Stimulated activated CD4-positive, alpha-beta T cell treated with anti-CD3 and anti-CD28 coated beads, Interleukin-15, amount 100 ng/mL, for 24 hours (primary cell): ENCODE measurements at places on chromosomes 6 and 20.
A peak's percentile ranks its signal among the peaks of the same experiment; 100 is the strongest.

GRCh38 chr6:131960371-131961133 lies 9.4 kb upstream of the CCN2 start:
- no peak for DNase-seq

- peak; percentile 34 for DNase-seq
Measured at GRCh38 chr20:10453241-10453640, 18.1 kb downstream of the SLX4IP start.

DNA sequence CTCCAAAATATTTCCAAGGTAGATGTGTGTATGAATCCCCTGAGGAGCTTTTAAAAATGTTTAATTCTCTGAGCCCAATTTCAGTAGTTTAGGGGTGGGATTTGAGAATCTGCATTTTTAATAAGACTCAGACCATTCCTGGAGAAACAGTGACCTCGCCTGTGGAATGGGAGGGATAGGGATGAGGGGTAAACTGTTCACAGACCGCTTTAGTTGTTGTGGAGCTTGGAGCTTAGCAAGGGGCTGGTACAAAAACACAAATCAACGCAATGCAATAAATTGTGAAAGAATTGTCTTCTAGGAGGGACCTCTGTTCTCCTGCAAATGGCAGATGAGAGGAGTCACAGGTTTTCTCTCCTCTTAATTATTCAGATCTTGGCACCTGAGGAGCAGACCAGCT lies 239.3 kb upstream of the SULF2 start:
- no peak for DNase-seq

GRCh38 chr20:43787937-43788336 lies 61.1 kb upstream of the GTSF1L start:
- DNase-seq, result no peak

- DNase-seq, result no peak
Measured at GRCh38 chr6:157635388-157636244, 187.4 kb upstream of the SNX9 start.

GRCh38 chr6:75115481-75115880 lies 90.4 kb downstream of the COL12A1 start:
- no peak for DNase-seq

- no peak for DNase-seq
Measured at GRCh38 chr6:149990212-149990660, 26.5 kb downstream of the ULBP1 start.

DNA sequence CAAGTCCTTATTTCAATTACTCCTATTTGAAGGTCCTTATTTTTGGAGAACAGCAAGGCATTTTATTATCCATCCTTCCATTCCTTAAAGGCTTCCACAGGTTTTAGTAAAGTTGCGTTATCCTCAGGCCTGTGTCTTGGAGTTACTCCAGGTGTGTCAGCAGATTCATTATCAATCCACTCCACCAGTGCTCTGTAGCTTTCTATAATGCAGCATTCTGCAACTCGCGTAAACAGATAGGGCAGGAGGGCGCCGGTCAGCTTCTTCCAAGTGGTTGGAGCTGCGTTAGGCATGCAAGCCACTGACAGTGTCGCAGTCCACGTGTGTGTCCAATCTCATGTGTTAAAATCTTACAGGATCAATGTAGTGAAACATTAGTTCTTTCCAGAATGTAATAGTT lies 75.8 kb downstream of the SYTL3 start:
- DNase-seq, result no peak

DNA sequence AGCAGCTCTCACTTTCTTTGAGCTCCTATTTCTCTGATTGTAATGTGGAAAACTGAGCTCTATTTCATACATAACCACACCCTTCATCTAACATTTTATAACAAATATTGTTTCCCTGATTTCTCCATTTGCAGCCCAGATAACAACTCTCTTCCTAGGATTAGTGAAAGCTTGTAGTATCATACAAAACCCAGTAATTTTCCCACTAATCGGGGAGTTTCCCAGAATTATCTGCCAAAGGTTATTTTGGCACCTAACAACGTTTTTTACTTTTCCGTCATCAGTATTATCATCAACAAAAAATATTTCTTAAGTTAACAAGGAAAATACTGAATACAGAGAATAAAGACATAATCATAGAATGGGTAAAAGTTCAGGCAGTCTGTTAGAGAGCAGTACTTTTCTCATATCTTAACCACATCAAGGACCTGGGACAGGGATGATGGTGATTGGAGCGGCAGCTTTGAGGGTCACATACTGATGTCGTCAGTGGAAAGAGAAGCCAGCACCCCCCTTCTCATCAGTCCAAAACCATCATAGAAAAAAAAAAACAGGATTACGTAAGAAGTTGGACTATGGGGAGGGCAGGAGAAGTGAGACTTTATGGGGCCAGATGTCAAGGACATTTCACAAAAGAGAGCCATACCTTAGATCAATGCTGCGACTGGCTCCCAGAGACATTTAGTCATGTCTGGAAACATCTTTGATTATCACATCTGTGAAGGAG lies 166.1 kb upstream of the TNFAIP3 start:
- no peak for DNase-seq

- DNase-seq, result peak; percentile 11
Measured at GRCh38 chr20:38725148-38725901, 1.0 kb downstream of the SLC32A1 start.

DNA sequence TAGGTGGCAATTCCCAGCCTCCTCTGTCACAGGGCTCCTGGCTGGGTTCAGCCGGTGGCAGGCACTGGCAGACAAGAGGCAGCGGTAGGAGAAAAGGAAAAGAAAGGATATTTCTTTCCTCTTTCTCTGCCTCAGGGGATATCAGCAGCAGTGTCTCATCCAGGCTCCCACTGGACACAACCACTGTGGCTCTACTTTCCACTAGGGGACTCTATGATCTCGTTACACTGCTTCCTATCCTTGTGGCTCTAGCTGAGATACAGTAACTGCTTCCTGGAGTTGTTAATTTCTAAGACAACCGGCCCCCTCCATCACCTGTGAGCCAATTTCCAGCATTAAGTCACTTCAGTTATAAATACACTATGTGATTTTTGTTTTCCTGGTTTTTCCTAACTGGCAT lies 102.0 kb upstream of the LRFN2 start:
- no peak for DNase-seq

DNA sequence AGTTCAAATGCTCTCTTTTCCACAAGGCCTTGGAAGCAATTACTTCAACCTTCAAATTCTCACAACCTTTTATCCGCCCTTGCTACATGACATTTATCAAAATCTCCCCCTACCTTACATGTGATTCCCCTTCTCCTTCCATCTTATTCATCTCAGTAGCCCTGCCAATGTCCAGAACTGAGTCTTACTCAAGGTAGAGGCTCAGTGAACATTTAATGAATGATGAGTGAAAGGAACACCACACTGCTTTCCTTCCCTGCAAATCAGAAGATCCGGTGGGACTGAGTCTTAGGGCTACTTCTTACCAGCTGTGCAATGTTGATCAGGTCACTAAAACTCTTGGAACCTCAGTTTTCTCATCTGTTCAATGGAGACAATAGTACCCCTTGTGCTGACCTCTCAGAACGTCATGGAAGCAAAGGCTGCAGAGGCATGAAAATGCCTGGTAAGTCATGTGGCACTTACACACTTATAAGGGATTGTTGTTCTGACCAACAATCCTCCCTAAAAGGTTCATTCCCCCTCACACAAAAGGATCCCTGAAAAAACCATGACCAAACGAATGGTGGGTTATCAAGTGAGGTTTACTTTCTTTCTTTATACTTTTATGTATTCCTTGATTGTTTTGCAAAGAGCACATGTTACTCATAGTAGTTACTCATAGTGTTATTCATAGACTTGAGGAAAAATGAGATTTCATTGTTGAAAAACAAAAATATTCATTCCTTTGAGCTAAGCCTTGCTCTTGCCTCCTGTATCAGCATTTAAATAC lies 6.5 kb downstream of the MDGA1 start:
- DNase-seq, result no peak

DNA sequence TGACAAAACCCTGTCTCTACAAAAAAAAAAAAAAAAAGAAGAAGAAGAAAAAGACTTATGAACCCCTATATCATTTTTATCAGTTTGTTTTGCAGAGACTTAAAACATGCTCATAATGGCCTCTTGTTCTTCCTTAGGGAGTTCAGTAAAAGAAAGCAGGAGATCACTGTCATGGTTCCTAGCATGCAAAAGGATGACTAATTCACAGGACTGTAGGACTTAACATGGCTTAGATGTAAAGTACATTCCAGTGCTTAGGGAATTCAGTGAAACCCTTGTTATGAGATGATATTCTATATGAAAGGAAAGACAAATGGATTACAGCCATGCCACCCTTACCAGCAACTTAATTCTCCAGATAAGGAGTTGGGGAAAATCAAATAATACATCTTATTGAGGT lies 29.5 kb downstream of the EEF1A1 start:
- no peak for DNase-seq

- DNase-seq, result peak; percentile 14
Measured at GRCh38 chr6:27517928-27518787, 45.3 kb upstream of the ZNF184 start.

DNA sequence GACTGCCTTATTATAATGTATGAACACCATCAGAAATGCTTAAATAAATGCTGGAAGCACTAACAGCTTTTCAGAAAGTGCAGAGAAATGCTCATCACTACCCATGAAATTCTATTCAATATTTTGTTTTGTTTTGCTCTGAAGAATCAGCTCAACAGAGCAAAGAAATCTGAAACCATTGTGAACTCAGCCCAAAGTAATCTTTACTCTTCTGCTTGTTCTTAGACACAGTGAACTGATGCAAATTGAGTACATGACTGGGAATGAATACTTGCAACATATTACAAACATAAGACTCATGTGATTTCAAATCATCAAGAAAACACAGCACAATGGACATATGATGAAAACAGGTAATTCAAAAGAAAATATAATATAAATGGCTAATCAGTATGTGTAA lies 404.6 kb upstream of the OPRM1 start:
- no peak for DNase-seq

- DNase-seq, result peak; percentile 43
Measured at GRCh38 chr6:149964308-149965193, 808 bp downstream of the ULBP1 start.

- DNase-seq, result peak; percentile 76
Measured at GRCh38 chr6:44078827-44079671, 48.2 kb downstream of the MRPL14 start.

GRCh38 chr6:111478749-111479148 lies 4.3 kb downstream of the REV3L start:
- no peak for DNase-seq

- peak; percentile 66 for DNase-seq
Measured at GRCh38 chr6:43668151-43669028, 19.2 kb downstream of the MRPS18A start.

GRCh38 chr6:10014557-10014956 lies 400.3 kb downstream of the TFAP2A start:
- DNase-seq, result no peak

DNA sequence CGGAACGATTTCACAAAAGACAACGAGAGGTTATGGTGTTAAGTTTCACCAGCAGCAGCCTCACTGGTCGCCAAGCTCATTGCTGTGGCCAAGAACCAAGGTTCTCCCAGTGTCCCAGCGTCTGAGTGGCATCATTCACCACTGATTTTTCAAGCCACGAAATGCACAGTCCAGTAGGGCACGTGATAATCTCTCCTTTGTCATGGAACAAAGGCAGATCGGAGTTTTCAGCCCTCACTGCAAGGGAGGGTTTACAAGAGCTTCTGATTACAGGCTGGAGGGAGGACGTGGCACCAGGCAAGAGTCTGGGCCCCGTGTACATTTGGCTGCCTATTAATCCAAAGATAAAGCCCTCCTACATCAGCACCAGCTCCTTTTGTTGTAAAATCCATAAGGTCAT lies 2.0 kb downstream of the CD24 start:
- no peak for DNase-seq

DNA sequence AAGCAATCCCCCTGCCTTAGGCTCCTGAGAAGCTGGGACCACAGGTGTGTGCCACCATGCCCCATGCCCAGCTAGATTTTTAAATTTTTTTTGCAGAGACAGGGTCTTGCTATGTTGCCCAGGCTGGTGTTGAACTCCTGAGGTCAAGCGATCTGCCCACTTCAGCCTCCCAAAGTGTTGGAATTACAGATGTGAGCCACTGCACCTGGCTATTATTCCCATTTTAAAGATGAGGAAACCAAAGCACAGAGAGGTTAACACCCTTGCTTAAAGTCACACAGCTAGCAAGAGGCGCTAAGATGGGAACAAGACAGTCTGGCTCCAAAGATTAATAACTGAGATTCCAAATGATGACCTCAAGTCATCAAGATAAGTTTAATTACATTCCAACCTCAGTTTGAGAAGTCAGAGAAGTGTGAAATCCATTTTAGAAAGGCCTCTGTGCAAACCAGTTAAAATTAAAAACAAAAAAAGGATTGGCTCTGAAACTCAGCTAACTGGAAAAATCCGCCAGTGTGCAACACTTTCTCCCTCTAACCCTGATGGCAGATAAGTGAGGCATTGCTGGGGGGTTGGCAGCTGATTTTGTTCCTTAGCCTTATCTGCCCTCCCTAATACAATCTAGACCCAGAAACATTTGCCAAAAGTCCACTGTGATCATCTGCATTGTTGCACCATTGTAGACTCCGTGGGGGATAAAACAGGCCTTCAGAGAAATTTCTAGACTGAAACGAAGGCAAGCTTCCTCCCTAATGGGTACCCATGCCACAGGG lies 55.5 kb downstream of the CPNE5 start:
- DNase-seq, result no peak

GRCh38 chr6:87287251-87287650 lies 35.1 kb upstream of the SMIM8 start:
- no peak for DNase-seq

- DNase-seq, result no peak
Measured at GRCh38 chr20:9610665-9611064, 96.3 kb downstream of the LAMP5 start.

DNA sequence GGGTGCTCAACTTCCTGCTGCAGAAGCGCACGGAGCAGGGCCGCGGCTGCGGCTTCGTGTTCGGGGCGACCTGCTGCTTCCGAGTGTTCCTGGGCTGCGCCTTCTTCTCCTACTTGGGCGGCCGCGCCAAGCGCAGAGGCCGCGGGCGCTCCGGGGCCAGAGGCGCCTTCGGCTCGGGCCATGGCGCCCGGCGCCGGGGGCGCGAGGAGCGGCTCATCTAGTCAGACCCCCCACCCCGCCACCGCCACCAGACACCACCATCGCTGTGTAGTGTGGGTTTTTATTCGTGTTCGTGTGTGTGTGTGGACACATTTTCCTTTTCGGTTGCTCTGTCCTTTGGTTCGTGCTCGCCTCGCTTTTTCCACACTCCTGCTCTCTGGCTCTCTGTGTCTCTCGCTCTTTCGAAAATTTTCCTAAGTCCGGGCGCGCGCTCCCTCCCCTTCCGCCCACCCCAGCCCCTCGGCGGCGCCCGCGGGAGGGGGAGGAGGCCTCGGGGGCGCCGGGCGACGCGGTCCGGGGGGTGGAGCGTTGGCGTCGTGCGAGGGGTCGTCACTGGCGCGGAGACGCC lies 38.1 kb downstream of the GNAS start:
- DNase-seq, result peak; percentile 80

- DNase-seq, result no peak
Measured at GRCh38 chr6:51349857-51350256, 531.2 kb downstream of the TFAP2B start.

GRCh38 chr6:110528101-110528929 lies 51.9 kb upstream of the SLC22A16 start:
- peak; percentile 66 for DNase-seq
